ENCODE measurements at places on chromosomes 4 and X.

GRCh38 chr4:158906073-158906472 lies 137.2 kb downstream of the FNIP2 start:
- DNase-seq, result no peak

GRCh38 chr4:3307891-3308575 lies 15.2 kb downstream of the RGS12 start:
- DNase-seq, result no peak

DNA sequence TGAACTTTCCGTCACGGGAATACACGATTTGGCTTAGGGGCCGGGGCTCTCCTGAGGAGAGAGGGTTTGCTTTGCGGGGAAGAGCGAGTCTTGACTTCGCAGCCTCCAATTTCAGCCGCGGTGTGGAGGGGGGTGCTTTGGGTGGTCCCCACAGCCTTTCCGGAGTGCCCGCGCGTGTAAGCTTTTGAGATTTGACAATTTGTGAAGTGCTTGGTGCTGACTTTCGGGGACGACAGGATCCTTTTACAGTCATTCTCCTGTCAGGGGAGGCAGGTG lies 355 bp downstream of the SCML1 start:
- DNase-seq, result no peak

GRCh38 chr4:64584981-64585557 lies 175.8 kb upstream of the TECRL start:
- peak; percentile 16 for DNase-seq

- DNase-seq, result peak; percentile 40
Measured at GRCh38 chrX:50067435-50068284, 133.1 kb downstream of the AKAP4 start.
